T-helper 2 cell treated with Interferon-gamma antibody and Interleukin-4, amounts not matched to agents 100 ng/mL and 5 ng/mL, for 36 hours (primary cell): ENCODE measurements at places on chromosomes 12 and 14. TPM values are rescaled to one million over a fixed set of nuclear protein-coding genes. Genes with fewer than 3 reads are reported as not detected.

ZNF839 gene
- total RNA-seq = 14.6 and 15.0 TPM in 2 replicates

TMEM253 gene
- total RNA-seq = not detected in 2 replicates

ANKRD33 gene
- not detected in 2 replicates for total RNA-seq

SCN8A gene
- total RNA-seq = 0.64 and 0.84 TPM in 2 replicates

VRK1 gene
- total RNA-seq = 68.8 and 68.9 TPM in 2 replicates

ABCC9 gene
- total RNA-seq = 0.02 TPM in 1 of 2 replicates, not detected in the other

FSCB gene
- not detected in 2 replicates for total RNA-seq

PTGDR gene
- 0.66 TPM in 2 replicates for total RNA-seq

TCL1B gene
- not detected in 2 replicates for total RNA-seq

TAC3 gene
- not detected in 2 replicates for total RNA-seq

YLPM1 gene
- total RNA-seq = 80.4 and 80.8 TPM in 2 replicates
